ENCODE measurements at places on chromosomes 12 and 14.
A peak's percentile ranks its signal among the peaks of the same experiment; 100 is the strongest.

- peak; percentile 62 for DNase-seq
- H3K36me3 ChIP-seq: no peaks in the 10 kb centered on the region
- H3K27ac ChIP-seq: no peak overlapping the region
- peaks cover 79% of the 10 kb centered on the region for H3K27me3 ChIP-seq
Measured at GRCh38 chr12:130714091-130714590, 2.0 kb downstream of the RIMBP2 start.

GRCh38 chr12:122116707-122117535 lies 38.4 kb downstream of the MLXIP start:
- H3K36me3 ChIP-seq: no peaks in the 10 kb centered on the region
- no peak for DNase-seq
- no peaks in the 10 kb centered on the region for H3K27me3 ChIP-seq
- no peak overlapping the region for H3K4me3 ChIP-seq

- no peaks in the 10 kb centered on the region for H3K36me3 ChIP-seq
- DNase-seq: no peak
- no peak overlapping the region for H3K4me3 ChIP-seq
- no peaks in the 10 kb centered on the region for H3K27me3 ChIP-seq
- H3K4me1 ChIP-seq: no peaks in the 10 kb centered on the region
Measured at GRCh38 chr12:41566703-41567102, 378.6 kb downstream of the PDZRN4 start.

DNA sequence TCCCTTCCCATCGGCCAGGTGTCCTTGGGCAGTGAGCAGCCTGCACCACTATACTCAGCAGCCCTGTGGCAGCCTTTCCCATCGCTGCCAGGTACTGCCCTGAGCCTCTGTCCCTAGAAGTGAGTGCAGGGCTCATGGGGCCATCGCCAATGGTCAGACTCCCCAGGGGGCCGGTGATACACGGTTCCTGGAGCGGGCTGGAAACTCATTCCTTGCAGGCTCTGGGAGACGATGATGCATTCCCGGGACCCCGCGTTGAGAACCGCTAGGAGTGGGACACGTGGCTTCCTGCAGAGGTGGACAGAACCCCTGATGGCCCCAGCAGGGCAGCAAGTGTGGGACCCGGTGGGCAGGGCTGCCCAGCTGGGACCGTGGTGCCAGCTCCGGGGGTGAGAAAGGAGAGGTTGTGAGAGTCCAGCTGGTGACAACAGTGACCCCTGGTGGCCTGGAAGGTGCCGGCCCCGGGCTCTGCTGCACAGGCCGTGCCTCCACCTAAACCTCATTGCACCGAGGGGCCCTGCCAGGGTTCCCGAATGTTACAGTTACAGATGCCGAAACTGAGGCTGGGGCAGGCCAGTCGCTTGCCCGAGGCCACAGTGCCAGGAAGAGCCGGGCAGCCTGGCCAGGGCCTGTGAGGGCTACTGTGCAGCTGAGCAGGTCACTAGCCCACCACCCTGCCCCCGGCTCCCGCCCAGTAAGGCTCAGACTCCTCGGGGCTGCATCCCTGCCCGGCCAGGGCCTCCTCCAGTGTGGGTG lies 33.8 kb downstream of the FBRSL1 start:
- H3K4me3 ChIP-seq: no peak overlapping the region
- no peaks in the 10 kb centered on the region for H3K36me3 ChIP-seq
- peak; percentile 74 for DNase-seq
- no peaks in the 10 kb centered on the region for H3K27me3 ChIP-seq
- H3K4me1 ChIP-seq: no peaks in the 10 kb centered on the region

DNA sequence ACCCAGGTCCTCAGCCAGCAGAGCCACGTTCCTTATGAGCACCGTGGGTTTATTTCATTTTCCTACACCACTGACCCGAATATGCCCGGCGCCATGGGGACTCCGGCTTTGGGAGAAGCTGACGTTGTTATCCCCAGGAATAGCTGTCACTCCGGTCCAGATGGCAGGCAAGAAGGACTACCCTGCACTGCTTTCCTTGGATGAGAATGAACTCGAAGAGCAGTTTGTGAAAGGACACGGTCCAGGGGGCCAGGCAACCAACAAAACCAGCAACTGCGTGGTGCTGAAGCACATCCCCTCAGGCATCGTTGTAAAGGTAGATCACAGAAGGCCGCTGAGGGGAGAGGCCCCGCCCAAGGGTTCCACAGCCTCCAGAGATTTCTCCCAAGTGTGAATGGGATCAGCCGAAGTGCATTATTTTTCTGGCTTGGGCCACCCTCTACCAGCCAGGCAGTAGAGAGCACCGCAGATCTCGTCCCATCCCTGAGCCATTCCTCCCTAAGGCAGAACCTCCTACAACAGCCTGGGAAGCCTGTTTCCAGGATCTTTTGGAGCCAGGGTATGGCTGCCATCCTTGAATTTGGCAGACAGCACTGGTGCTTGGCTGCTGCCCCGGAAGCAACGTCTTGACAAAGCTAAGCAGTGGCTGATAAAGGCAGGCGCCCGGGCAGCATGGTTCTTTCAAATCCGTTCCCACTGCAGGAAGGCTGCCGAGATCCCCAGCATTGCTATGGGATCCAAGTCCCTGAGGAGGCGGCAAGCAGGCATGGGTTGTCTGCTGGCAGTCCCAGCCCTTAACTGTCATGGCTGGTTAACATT lies 17.8 kb downstream of the CDK2AP1 start:
- H3K4me1 ChIP-seq: peaks cover 21% of the 10 kb centered on the region
- H3K27ac ChIP-seq: no peak overlapping the region
- no peak for DNase-seq
- peaks cover 32% of the 10 kb centered on the region for H3K36me3 ChIP-seq

DNA sequence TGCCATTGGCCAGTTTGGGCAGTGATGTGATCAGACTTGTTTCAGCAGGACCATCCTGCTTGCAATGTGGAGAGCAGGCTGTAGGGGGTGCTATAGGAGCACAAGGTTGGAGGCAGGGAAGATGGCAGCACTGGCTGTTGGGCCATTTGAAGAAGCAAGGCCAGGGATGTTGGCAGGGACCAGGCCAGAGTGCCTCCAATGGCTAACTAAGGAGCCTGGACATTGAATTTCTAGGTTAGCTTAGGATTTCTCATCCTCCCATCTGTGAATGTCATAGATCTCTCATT lies 23.5 kb downstream of the FGF23 start:
- no peaks in the 10 kb centered on the region for H3K4me1 ChIP-seq
- H3K4me3 ChIP-seq: no peak overlapping the region
- H3K36me3 ChIP-seq: no peaks in the 10 kb centered on the region
- H3K27ac ChIP-seq: no peak overlapping the region
- peak; percentile 65 for DNase-seq

DNA sequence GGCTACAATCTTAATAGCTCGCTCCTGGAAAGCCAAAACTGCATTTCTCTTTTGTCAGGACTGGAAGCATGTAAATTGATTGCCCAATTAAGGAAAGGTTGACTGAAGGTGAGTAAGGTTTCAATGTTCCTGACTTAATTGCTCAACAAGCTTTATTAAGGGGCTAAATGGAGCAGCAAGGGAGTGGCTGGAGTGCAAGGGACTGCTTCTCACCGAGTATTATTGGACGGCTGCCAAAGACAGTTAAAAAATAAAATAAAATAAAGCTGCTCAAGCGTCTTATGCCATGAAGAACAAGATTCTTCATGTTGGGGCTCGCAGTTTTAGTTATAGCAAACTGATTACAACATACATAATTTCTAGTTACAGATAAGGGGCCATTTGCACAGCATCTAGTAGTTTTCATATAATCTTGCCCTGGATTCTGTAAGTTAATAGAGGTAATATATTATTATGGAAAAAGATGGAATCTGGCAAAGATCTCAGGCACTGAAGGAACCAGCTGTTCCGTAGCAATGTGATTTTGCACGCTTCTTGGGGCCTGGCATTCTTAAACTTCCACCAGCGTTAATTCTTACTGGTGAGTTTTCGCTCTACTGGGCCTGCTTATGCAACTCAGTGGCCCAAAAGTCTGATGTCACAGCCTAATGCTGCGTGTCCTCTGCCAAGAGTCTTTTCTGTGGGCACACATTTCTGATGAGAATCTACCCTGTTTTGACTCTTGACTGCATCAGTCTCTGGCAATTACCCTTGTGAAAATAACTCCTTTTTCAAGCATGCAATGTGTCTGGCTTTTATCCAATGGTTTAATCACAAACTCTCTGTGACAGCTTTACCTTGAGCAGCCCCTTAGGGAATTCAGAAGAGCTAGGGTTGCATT lies 108.5 kb downstream of the SLC38A1 start:
- H3K4me1 ChIP-seq: no peaks in the 10 kb centered on the region
- H3K36me3 ChIP-seq: no peaks in the 10 kb centered on the region
- no peaks in the 10 kb centered on the region for H3K27me3 ChIP-seq
- H3K4me3 ChIP-seq: no peak overlapping the region

DNA sequence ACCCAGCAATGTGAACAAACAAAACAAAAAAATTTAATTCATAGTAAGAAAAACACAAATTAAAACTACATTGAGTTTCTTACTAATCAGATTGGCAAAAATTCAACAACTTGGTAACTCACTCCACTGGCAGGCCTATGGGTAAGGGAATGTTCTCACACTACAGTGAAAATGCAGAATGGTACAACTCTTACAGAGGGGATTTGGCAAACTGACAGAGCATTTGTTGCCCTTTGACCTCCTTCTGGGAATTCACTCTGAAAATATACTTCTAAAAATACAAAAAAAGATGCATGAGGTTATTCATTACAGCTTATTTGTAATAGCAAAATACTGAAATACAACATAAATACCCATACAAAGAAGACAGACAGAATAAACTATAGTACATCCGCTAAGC lies 32.8 kb downstream of the ABCD2 start:
- H3K4me3 ChIP-seq: no peak overlapping the region
- no peak overlapping the region for H3K27ac ChIP-seq
- no peaks in the 10 kb centered on the region for H3K4me1 ChIP-seq
- H3K36me3 ChIP-seq: no peaks in the 10 kb centered on the region
- no peak for DNase-seq

DNA sequence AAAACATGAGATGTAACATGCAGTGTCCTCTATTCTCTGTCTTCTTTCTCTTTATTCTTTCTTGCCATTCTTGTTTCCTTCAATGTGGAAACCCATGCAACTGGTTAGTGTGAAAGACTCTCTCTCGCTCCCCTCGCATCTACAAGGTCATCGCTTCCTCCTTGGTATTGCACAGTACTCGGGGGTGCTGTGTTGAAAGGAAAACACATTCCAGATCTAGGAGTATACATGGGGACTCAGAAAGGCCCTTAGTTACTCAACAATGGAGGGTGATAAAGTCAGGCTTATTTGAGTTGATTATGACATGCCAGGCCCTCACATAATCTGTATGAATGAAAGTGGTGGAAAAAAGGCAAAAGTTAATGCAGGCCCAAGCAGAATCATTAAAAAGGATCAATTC lies 75.5 kb upstream of the OVCH1 start:
- H3K4me3 ChIP-seq: no peak overlapping the region
- no peak overlapping the region for H3K27ac ChIP-seq
- H3K4me1 ChIP-seq: no peaks in the 10 kb centered on the region
- H3K36me3 ChIP-seq: no peaks in the 10 kb centered on the region
- H3K27me3 ChIP-seq: no peaks in the 10 kb centered on the region

DNA sequence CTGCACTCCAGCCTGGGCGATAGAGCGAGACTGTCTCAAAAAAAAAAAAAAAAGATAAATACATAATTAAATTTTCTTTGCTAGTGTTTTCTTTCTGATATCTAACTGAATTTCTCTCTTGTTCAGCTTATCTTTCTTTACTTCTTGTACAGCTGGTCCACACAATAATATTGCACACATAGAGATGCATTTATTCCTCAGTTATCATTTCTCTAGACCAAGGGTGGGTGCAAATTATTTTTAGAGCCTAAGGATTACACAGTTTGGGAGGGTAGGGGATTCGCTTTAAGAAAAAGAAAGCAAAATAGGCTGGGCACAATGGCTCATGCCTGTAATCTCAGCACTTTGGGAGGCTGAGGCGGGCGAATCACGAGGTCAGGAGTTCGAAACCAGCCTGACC lies 17.9 kb downstream of the A2ML1 start:
- DNase-seq: no peak
- no peaks in the 10 kb centered on the region for H3K4me1 ChIP-seq
- H3K27me3 ChIP-seq: no peaks in the 10 kb centered on the region
- H3K27ac ChIP-seq: no peak overlapping the region

DNA sequence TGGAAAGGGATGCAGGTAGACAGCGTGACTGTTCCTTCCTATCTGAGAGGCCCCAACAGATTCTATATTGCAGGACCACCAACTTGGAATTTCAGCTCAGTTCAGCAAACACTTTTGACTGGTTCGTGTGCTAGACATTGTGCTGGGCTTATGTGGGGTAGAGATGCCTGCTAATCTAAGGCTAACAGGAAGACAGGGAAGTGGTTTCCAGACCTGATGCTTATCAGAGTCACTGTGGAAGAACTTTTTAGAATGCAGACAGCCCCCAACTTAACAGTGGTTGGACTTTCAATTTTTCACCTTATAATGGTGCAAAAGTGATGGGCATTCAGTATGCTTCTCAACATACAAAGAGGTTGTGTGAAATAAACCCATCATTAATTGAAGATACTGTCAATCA lies 32.2 kb downstream of the NTF3 start:
- no peaks in the 10 kb centered on the region for H3K36me3 ChIP-seq
- no peak overlapping the region for H3K4me3 ChIP-seq
- no peak overlapping the region for H3K27ac ChIP-seq

GRCh38 chr12:7935590-7936581 lies at the start of gene SLC2A3:
TSS of gene SLC2A3 (minus strand) at chr12:7936187. CDS start at chr12:7936034, 153 bp downstream.
- H3K4me1 ChIP-seq: peaks cover 41% of the 10 kb centered on the region
- peaks cover 23% of the 10 kb centered on the region for H3K36me3 ChIP-seq
- H3K4me3 ChIP-seq: no peak within 1 kb of the TSS
- H3K27ac ChIP-seq: peak within 1 kb of the TSS; percentile 85
- H3K27me3 ChIP-seq: no peaks in the 10 kb centered on the region

GRCh38 chr14:98203421-98203820 lies 1068.6 kb downstream of the BCL11B start:
- H3K4me3 ChIP-seq: no peak overlapping the region
- DNase-seq: no peak
- H3K27ac ChIP-seq: no peak overlapping the region
- H3K27me3 ChIP-seq: no peaks in the 10 kb centered on the region

DNA sequence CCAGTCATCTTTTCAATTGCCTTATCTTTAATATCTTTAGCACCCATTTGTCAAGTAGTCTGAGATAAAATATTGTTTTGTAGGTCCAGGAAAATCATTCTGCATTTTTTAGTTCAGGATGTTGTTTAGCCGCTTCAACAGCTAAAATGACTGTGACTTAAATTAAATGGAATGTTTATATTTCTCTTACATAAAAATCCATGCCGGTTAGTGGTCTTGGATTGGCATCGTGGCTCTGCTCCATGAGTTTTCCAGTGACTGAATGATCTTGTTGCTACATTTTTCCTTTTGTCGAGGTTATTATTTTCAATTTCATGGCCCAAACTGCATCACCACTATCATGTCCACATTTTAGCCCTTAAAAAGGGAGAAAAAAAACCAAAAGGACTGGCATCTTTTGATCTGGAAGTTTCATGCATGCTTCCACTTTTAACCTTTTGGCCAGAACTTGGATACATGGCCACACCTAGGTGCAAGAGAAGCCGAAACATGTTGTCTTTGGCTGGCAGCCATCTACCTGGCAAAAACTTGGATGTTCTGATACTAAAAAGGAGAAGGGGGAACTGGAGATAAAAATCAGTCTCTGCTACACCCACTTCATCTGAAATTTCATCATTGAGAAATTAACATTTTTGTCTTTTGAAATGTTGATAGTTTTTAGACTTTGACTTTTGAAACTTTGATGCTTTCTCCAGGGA lies 142.4 kb downstream of the OTOGL start:
- no peaks in the 10 kb centered on the region for H3K4me1 ChIP-seq
- no peaks in the 10 kb centered on the region for H3K27me3 ChIP-seq
- no peaks in the 10 kb centered on the region for H3K36me3 ChIP-seq
- no peak for DNase-seq

- no peak overlapping the region for H3K27ac ChIP-seq
- no peaks in the 10 kb centered on the region for H3K36me3 ChIP-seq
- H3K27me3 ChIP-seq: no peaks in the 10 kb centered on the region
- no peaks in the 10 kb centered on the region for H3K4me1 ChIP-seq
- H3K4me3 ChIP-seq: no peak overlapping the region
Measured at GRCh38 chr12:76236640-76237039, 111.6 kb downstream of the BBS10 start.

Data from common myeloid progenitor, CD34-positive (primary cell).